Psoas muscle (tissue), 8 donors: ENCODE measurements at places on chromosomes 11 and 22. TPM values are rescaled to one million over a fixed set of nuclear protein-coding genes. Genes with fewer than 3 reads are reported as not detected.

DNA sequence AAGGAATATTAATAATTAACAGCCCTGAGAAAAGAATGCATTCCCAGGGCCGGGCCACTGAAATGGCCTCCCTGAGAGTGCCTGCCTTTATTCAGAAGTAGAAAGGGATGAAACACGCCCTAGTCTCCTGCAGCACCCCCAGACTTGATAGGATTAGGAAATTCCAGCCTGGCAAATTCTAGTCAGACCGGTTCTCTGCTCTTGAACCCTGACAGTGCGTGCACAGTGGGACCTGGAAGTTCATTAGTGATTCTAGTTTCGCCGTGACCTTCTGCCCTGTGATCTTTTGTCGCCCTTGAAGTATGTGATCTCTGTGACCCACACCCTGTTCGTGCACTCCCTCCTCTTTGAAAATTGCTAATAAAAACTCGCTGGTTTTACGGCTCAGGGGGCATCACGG, 2.1 kb upstream of the GSTP1 start:
- DNase-seq = no peak
- peaks cover 12% of the 10 kb centered on the region for H3K4me1 ChIP-seq
- no peak overlapping the region for H3K4me3 ChIP-seq
- no peaks in the 10 kb centered on the region for H3K27me3 ChIP-seq

GRCh38 chr11:60125956-60126585, 37.6 kb downstream of the MS4A2 start:
- no peaks in the 10 kb centered on the region for H3K36me3 ChIP-seq
- H3K27me3 ChIP-seq = no peaks in the 10 kb centered on the region
- no peak overlapping the region for H3K4me3 ChIP-seq
- no peaks in the 10 kb centered on the region for H3K4me1 ChIP-seq
- no peak for DNase-seq

DNA sequence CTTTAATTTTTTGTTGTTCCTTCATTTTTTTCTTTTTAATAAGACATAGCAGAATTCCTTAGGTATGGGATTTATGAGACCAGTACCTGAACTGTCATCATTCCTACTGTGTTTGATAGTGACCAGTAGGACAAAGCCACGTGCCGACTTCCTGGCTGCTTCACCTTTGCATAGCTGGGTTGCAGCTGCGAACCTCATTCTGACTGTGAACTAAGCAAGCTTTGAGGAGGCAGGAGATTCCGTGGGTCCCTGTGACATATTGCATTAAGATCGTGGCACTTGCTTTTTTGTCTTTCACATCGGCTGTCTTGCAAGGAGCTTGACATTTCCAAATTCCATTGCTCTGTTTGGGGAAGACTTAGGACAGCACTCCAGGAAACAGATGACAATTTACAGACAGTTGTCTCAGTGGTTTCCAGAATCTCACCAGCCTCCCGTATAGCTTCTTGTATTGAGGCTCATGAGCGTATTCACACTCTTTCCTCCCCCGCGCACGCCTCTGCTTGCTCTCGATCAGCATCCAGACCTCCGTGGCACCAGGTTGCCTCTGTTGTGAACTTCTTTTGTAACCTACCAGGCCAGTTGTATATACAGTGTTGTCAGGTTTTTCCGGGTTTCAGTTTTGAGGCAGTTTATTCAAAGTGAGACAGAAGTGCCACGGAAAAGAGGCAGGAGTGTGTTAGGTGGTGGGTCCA, 101.7 kb downstream of the CWC15 start:
- H3K36me3 ChIP-seq = peaks cover 100% of the 10 kb centered on the region
- no peaks in the 10 kb centered on the region for H3K27me3 ChIP-seq
- H3K4me1 ChIP-seq = peaks cover 3% of the 10 kb centered on the region
- no peak overlapping the region for H3K27ac ChIP-seq
- DNase-seq = no peak

- no peak for DNase-seq
- no peaks in the 10 kb centered on the region for H3K4me1 ChIP-seq
- no peak overlapping the region for H3K27ac ChIP-seq
- no peaks in the 10 kb centered on the region for H3K27me3 ChIP-seq
- H3K36me3 ChIP-seq = no peaks in the 10 kb centered on the region
- H3K4me3 ChIP-seq = no peak overlapping the region
These were observed 140.5 kb downstream of the MIAT start for GRCh38 chr22:26797910-26798309.

DNA sequence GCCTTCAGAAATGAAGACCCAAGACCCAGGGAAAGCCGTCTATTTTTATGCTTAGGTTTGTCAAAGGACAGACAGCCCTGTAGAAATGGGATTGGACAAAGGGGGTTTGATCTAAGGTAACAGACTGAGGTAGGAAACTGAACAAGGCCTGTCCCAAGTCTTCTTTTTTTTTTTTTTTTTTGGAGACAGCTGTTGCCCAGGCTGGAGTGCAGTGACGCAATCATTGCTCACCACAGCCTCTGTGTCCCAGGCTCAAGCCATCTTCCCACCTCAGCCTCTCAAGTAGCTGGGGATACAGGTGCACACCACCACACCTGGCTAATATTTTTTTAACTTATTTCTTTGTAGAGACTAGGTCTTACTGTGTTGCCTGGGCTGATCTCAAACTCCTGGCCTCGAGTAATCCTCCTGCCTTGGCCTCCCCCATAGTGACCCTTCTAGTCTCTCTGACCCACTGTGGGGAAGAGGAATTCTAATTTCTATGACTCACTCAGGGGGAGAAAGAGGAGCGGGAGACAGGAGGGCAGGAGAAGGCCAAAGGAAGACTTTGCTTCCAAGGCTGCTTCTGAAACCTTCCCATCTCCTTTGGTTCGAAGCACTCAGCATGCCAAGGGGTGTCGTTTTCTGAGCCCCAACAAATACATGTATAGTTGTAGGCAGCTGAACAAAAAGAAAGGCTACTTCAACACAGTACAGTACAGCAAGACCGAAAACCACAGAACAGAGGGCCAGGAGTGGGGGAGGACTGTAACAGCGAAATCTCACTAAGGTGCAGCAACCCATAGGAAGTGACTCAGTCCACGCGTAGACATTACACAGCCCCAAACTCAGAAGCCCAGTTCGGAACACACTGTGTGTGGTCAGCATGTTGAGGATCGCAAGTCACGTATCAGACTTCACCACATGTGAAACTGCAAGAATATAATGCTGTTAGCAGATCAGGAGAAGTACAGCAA, 872 bp downstream of the TMA7B start:
- H3K4me3 ChIP-seq = no peak overlapping the region
- H3K27ac ChIP-seq = no peak overlapping the region
- no peaks in the 10 kb centered on the region for H3K4me1 ChIP-seq
- H3K36me3 ChIP-seq = no peaks in the 10 kb centered on the region

GRCh38 chr11:86396396-86396795, 21.7 kb downstream of the CCDC81 start:
- H3K4me1 ChIP-seq = peaks cover 3% of the 10 kb centered on the region
- H3K27ac ChIP-seq = no peak overlapping the region
- no peak for DNase-seq
- H3K27me3 ChIP-seq = no peaks in the 10 kb centered on the region

- H3K27me3 ChIP-seq = no peaks in the 10 kb centered on the region
- no peak overlapping the region for H3K4me3 ChIP-seq
- no peak for DNase-seq
- no peak overlapping the region for H3K27ac ChIP-seq
- H3K36me3 ChIP-seq = no peaks in the 10 kb centered on the region
These were observed 351.1 kb downstream of the CADM1 start for GRCh38 chr11:115153135-115153534.

GRCh38 chr22:42994917-42995562, 19.9 kb downstream of the PACSIN2 start:
- H3K36me3 ChIP-seq = no peaks in the 10 kb centered on the region
- peak overlapping the region; percentile 58 for H3K27ac ChIP-seq
- peaks cover 60% of the 10 kb centered on the region for H3K4me1 ChIP-seq
- DNase-seq = no peak
- peak overlapping the region; percentile 29 for H3K4me3 ChIP-seq

GRCh38 chr22:38136607-38137006, 26.1 kb upstream of the BAIAP2L2 start:
- no peak for DNase-seq
- H3K4me1 ChIP-seq = no peaks in the 10 kb centered on the region
- peaks cover 60% of the 10 kb centered on the region for H3K36me3 ChIP-seq
- H3K27ac ChIP-seq = no peak overlapping the region
- no peaks in the 10 kb centered on the region for H3K27me3 ChIP-seq

The TRPC6 gene
- total RNA-seq = 0.21 TPM

- no peaks in the 10 kb centered on the region for H3K27me3 ChIP-seq
- no peaks in the 10 kb centered on the region for H3K36me3 ChIP-seq
- H3K4me1 ChIP-seq = no peaks in the 10 kb centered on the region
- DNase-seq = no peak
These were observed 6.7 kb downstream of the GNAZ start for GRCh38 chr22:23076896-23077572.

DNA sequence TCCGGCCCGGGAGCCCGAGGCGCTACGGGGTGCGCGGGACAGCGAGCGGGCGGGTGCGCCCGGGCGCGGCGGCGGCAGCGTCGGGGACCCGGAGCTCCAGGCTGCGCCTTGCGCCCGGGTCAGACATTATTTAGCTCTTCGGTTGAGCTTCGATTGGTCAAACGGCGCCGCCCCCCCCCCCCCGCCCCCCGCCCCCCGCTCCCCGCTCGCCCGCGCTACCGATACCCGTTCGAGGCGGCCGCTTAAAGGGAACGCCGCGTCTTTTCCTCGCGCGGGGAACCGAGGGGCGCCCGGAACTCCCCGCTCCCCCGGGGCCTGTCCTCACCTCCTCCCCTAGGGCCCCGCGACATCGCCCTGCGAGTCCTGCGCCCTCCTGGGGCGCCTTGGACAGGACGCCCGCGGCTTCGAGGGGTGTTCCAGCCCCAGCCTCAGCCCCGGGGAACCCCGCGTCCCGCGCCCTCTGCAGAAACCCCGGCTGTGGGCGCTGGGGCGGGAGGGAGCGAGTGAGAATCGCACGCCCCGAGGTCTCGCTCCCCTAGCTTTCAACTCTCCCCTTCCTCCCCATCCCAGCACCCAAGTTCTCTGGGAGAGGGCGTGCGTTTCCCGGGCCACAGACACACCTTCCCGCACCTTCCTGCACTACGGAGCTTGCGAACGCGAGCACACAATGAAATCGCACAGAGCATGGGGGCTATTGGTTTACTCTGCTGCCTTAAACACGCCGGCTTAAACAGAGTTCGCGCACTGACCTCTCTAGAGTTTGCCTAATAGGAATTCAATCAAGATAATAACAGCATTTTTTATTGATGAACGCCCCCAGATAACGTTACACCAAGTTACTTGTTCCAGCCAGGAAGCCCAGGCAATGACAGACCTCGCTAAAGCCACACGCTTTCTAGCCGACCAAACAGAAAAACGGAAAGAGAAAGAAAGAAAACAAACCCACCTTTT, at the start of gene BDNF:
Gene BDNF, minus strand, starts transcription at position 105 of the 951 bp plus-strand sequence. CDS start 41,891 bp downstream, outside the sequence.
- peaks cover 5% of the 10 kb centered on the region for H3K4me1 ChIP-seq
- H3K36me3 ChIP-seq = no peaks in the 10 kb centered on the region
- H3K27me3 ChIP-seq = no peaks in the 10 kb centered on the region
- peak; percentile 14 for DNase-seq
- peak within 1 kb of the TSS; percentile 70 for H3K4me3 ChIP-seq
- no peak within 1 kb of the TSS for H3K27ac ChIP-seq

DNA sequence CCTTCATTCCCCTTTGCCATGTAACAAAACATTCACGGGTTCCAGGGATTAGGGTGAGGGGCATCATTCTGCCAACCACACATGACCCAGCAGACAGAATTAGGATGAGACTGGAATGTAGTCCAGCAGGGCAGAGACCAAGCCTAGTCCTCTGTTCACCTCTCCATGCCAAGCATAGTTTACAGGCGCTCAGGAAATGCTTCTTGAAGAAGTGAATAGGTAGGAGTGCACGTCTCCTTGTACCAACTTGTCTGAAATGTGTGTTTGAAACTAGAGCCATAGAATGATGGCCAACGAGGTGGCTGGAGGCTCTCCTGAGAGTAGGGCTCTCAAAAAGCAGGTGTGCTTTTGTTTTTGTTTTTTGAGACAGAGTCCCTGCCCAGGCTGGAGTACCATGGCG, 8.2 kb downstream of the SPINDOC start:
- no peaks in the 10 kb centered on the region for H3K4me1 ChIP-seq
- H3K4me3 ChIP-seq = no peak overlapping the region
- no peak for DNase-seq
- H3K27me3 ChIP-seq = no peaks in the 10 kb centered on the region

GRCh38 chr22:32574411-32574810, 99.8 kb downstream of the FBXO7 start:
- no peak for DNase-seq
- H3K4me1 ChIP-seq = no peaks in the 10 kb centered on the region
- no peaks in the 10 kb centered on the region for H3K36me3 ChIP-seq
- no peak overlapping the region for H3K4me3 ChIP-seq
- no peak overlapping the region for H3K27ac ChIP-seq

DNA sequence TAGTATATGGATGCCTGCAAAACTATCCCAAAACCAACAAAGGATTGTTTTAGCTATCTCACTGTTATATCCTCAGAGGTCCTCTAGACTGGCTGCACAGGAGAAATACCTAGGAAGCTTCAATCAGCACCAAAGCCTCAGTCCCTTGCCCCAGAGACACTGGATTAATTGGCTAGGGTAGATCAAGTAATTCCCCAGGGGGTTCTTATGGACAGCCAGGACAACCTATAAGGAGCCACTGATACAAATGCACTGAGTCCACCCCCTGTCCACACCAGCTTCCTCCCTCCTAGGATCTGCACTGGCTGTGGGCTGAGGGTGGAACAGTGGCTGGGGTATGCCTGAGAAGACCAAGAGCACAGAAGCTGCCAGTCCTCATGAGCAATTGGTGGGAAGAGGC, 16.3 kb downstream of the ADORA2A start:
- H3K4me1 ChIP-seq = peaks cover 11% of the 10 kb centered on the region
- H3K4me3 ChIP-seq = no peak overlapping the region
- no peak overlapping the region for H3K27ac ChIP-seq
- no peak for DNase-seq
- H3K36me3 ChIP-seq = no peaks in the 10 kb centered on the region

The HBG1 gene
- total RNA-seq = not detected

The SHANK3 gene
- 7.5 TPM for total RNA-seq

GRCh38 chr11:34619062-34619516, 1.8 kb upstream of the EHF start:
- no peak overlapping the region for H3K27ac ChIP-seq
- no peaks in the 10 kb centered on the region for H3K27me3 ChIP-seq
- no peaks in the 10 kb centered on the region for H3K4me1 ChIP-seq
- no peaks in the 10 kb centered on the region for H3K36me3 ChIP-seq
- no peak for DNase-seq

DNA sequence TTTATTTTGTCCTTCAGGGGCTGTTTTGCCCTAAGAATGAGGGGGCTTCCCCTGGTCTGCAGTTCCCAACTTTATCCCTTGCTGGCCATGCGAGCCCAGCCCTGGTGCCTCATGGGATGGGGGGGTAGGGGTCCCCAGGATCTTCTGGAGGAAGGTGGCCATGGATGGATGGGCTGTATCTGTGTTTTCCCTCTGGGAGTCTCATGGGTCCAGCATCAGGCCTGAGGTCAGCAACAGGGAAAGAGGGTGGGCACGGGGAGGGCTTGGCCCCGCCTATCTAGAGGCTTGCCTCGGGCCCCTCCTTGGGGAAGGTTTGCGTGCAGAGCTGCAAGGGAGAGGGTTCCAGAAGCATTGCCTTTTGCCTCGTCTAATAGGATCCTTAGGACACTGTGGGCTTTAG, 10.8 kb upstream of the ADORA2A start:
- no peak overlapping the region for H3K4me3 ChIP-seq
- peaks cover 13% of the 10 kb centered on the region for H3K4me1 ChIP-seq
- no peak overlapping the region for H3K27ac ChIP-seq
- H3K36me3 ChIP-seq = peaks cover 60% of the 10 kb centered on the region
- no peaks in the 10 kb centered on the region for H3K27me3 ChIP-seq
- no peak for DNase-seq

The ACCS gene
- 7.1 TPM for total RNA-seq
